WERI-Rb-1 (cell line): ENCODE measurements at places on chromosomes 3 and 15.
A peak's percentile ranks its signal among the peaks of the same experiment; 100 is the strongest.

DNA sequence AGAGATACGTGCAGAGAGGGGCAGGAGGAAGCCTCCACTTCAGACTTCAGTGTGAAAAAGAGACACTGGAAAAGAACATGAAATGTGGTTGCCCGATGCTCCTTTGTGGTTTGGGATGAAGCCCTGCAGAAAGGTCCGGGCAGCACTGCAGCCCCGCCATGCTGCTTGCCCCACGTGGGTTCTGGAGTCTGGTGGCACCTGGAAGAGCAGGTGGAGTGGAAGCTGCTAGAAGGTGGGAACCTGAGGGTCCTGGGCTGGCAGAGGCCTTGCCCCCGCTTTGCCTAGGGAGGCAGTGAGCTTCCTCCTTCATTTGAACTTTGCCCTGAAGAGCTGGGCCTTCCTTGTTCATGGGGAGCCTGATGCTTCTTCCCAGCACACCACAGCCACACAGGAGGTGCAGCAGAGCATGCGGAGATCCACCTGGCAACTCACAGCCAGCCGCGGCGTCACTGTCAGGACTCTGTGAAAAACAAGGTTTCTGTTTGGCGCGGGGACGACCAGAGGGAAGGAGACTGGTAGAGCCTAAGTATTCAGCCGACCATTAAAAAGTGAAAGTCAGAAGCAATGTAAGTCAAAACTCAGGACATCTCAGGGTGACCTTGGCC is 59.0 kb downstream of the APBA2 start:
- no peak for DNase-seq

- DNase-seq: no peak
These were observed 149.0 kb downstream of the APBA2 start for GRCh38 chr15:29034593-29035335.

DNA sequence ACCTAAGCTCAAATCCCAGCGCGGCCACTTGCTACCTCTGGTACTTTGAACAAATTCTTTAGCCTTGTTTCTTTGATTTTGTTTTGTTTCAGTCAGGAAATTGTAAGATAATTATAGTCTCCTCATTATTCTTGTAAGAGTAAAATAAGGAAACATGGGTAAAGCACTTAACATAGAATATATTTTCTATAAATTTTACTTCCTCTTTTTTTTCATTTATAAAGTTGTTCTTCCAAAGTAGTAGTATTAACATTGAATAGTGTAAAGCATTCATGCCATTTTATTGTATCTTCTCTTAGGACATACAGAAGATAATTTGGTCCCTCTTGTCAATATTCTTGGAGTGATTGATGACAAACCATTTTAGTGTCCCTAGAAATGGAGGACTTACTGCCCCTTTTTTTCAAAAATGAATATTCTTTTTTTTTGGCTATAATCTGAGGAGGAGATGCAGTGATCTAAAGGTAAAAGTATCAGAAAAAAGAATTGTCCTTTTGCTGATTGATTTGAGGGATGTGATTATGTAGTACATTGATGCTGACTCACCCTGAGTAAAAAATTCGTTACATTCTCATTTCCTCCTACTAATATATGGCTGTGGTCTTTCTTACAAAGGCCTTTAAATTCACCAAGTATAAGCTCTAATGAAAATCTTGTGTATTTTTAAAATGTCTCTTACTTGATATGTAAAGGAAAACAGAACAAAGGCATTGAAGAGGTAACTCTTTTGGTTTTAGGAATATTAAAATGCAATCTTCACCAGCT is 51.0 kb downstream of the ALCAM start:
- no peak for DNase-seq

DNA sequence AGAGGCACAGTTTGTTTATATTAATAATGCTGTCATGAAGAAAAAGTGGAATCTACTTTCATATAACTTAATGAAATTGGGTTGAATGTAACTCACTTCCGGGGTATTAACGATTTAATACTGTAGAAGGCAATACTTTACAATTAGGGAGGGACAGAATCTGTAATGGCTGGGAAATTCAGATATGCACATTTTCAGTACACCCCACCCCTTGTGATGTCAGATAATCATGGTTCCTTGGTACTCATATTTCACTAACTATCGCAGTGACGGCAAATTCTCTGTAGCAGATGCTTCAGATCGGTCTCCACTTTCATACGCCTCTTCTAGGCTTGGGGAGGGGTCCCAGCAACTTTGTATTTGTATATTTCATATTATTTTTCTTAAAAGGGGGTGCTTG is 207.3 kb downstream of the GABRB3 start:
- no peak for DNase-seq

DNA sequence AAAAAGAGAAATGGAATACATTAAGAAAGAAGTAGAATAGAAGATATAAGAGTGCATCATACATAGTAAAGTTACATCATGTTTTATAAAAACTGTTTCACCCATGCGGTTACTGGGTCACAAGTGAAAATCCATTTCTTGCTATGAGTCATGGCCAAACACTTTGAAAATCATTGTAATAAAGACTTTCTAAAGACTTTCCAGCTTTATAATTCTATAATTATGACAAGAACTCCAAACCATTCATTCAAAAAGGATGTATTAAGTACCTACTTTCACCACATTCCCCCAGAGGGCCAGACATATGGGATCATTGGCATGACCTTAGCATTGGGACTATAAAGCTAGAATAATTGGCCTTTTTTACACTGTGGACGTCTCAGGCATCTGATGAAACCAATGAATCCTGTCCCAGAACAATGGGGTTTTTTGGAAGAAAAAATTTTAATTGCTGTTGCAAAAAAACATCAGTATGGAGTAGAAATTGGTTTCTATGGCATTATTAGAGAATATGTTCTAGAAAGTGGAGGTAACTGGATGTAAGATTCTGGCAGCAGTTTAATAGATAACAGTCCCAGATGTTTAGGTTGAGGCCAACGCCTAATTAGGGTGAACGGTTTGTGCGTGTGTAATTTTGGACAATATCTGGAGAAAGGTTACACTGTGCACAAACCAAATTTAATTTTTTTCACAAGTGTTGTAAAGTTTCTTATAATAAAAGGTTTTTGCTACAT is 3.3 kb upstream of the SKIC8 start:
- DNase-seq: no peak

- no peak for DNase-seq
These were observed 200.7 kb downstream of the RPLP1 start for GRCh38 chr15:69653306-69653705.

GRCh38 chr3:12034440-12034839 is 30.3 kb downstream of the SYN2 start:
- no peak for DNase-seq

DNA sequence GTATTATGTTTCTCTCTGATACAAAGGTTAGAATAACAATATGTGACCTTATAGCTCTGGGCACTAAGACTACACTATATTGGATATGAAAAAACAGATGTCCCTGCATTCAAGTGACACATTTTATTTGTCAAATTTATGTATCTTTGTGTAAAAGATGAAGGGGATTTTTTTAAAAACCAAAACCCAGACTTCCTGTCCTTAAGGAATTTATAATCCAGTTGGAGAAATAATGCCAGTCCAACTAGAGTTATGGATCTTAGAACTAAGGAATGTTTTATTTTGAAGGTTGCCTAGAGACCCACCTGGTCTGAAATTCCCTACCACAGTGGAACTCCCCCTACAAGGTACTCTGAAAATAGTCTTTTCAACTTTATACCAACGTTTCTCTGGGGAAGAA is 33.3 kb upstream of the PIK3CB start:
- no peak for DNase-seq

- DNase-seq: no peak
These were observed 63.7 kb upstream of the TPRG1 start for GRCh38 chr3:189108067-189108466.

GRCh38 chr15:43169888-43170287 is 15.3 kb upstream of the CCNDBP1 start:
- DNase-seq: no peak

- no peak for DNase-seq
These were observed 933.9 kb downstream of the NSUN3 start for GRCh38 chr3:94996743-94997142.

GRCh38 chr3:21447476-21448151 is 303.4 kb downstream of the ZNF385D start:
- DNase-seq: no peak

DNA sequence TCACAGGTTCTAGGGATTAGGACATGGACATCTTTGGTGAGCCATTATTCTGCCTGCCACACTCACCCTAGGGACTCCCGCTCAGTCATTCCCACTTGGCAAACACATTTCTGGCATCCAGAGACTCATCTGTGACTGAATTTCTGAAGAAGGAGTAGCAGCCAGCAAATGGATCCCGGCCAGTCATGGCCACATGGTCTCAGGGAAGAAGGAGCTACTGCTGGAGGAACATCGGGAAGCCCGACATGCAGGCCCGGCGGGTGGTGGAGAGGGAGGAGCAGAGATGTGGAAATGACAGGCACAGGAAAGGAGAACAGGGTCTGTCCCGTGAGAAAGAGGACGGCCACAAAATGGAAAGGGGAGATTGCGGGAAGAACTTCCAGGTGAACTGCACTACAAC is 65.4 kb downstream of the SEMA5B start:
- DNase-seq: no peak

DNA sequence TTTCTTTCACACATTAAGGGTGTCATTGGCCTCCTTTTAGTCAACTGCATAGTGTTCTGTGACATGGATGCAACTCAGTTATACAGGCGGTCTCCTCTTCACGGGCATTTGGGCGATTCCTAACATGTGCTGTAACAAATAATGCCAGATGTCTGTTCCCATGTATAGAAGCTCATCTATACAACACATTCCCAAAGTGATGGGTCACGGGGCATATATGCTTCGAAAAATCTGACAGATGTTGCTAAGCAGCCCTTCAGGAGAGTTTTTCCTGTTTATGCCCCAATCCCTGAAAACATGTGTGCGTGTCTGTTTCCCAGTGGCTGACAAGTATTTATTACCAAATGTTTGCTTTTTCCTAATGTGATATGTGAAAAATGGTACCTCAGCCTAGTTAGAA is 25.8 kb downstream of the LRRK1 start:
- DNase-seq: no peak

DNA sequence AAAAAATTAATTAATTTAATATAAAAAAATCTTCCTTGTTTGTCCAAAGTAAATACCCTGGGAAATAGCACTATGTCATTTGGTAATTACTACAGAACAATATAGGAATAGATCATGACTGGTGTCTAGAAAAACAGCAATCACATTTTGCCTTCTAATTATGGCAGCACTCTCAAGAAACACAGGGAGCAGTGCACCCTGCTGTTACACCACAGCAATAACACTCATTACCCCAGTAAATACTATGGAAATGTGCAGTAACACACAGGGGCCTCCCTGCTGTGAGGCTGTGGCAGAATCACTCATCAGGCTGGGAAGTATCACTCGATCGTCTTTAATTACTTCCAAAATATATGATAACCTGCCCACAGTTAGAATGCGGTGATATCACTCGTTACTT is 646.0 kb downstream of the TUSC7 start:
- DNase-seq: peak; percentile 26

DNA sequence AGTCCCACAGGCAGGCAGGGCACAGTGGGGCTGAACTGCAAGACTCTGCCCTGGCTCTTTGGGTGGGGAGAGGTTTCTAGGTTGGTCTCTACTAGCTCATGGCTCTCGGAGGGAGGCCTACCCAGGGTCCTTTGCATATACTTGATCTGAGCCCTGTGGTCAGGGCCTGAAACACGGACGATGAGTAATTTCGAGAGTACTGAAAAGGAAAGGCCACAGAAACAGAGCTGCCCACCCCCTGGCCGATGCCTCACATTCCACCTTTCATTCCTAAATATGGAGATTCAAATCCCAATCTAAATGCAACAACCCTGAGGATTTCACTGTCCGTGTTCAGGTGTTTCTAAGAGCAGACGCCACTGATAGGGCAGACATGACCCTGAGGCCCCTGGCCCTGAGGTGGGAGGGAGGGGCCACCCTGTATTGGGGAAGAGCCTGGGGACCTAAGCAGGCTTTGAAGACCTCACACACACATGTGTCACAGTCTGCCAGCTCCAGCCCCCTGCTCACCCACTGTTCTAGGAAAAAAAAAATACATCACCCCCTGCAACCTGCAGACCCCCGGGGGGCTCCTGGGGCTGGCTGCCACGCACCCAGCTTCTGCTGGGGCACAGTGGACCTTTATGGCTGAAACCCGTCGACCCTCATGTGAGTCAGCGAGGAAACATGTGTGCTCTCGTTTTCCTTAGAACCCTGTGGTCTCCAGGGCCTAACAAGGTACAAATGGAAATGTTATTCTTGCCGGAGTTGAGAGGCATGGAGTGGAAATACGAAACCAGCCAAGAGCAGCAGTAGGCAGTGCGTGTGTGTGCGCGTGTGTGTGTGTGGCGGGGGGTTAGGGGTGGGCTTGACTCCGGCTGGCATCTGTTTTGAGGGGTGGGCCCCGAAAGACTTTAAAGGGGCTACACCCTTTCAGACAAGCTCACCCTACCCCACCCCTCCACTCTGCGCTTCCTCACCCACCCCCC is 112.7 kb downstream of the CHSY1 start:
- DNase-seq: no peak

- no peak for DNase-seq
These were observed 48.6 kb downstream of the SMAD3 start for GRCh38 chr15:67114046-67114445.

DNA sequence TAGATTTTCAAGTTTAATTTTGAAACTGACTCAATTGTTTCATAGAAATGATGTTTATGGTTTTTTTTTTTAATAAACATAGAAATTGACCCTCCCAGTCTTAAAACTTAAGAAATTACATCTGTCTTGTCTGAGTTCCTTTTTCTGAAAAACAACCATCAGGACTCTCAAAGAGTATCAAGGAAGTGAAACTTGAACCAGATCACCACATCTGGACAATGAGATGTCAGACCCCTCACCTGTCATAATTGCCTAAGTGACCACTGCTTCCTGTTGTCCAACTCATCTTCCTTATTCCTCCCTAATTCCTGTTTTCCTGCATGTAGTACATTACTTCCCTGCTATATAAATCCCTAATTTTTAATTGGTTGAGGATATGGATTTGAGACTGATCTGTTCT is 441.5 kb upstream of the ARHGEF26 start:
- no peak for DNase-seq

GRCh38 chr15:51332206-51333147 is 5.9 kb downstream of the CYP19A1 start:
- no peak for DNase-seq

GRCh38 chr3:153277029-153277428 is 115.0 kb downstream of the RAP2B start:
- DNase-seq: no peak
